ENCODE measurements at places on chromosomes 3 and 15. TPM values are rescaled to one million over a fixed set of nuclear protein-coding genes. Genes with fewer than 3 reads are reported as not detected.

Gene A4GNT
- not detected for total RNA-seq

Gene ZDHHC23
- 0.43 TPM for total RNA-seq

Gene TMC3
- total RNA-seq = not detected

Gene EPB42
- total RNA-seq = not detected

Gene AGBL1
- not detected for total RNA-seq

Gene ASB14
- total RNA-seq = 0.17 TPM

Gene CCDC80
- 281 TPM for total RNA-seq

Gene CFAP91
- total RNA-seq = 0.47 TPM

Gene ELL3
- total RNA-seq = 10.7 TPM

All from bronchial smooth muscle cell (primary cell).